CD4-positive, alpha-beta T cell treated with Interleukin-17A for 4 hours (primary cell): ENCODE measurements at places on chromosomes 12 and 14.

- DNase-seq: no peak
Observed at GRCh38 chr12:85065837-85066482, 29.8 kb downstream of the LRRIQ1 start.

DNA sequence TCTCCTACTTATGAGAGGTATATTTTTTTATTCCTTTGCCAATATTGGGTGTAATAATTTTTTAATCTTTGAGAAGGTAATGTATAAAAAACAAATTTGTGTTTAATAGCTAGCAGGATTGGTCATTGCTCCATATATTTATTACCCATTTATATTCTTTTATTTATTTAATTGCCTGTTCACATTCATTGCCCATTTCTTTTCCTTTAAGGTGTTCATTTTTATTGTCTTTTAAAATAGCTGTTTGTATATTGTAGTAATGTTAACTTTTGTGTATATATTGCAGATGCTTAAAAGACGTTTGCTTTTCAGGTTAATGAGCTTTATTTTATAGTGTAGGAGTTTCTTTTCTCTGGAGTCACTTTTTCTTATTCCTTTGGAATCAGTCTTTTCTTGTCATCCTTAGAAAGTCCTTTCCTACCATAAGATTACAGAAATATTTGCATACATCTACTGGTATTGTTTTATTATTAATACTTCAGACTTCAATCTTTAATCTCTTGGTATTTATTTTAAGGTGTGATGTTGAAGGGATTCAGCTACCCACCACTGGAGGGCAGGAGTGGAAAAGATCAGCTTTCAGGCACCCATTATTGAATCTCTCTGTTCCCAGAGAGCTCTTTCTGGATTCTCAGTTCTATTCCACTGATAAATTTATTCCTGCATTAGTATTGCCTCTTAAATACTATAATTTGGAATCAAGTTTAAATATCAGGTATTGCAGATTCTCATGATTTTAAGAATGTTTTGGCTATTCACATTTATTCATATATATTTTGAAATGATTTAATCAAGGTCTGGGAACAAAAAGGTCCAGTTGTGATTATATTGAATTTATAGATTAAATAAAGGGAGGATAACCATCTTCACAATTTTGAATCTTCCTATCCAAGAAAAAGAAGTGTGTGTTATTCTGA is 17.3 kb downstream of the PPM1A start:
- DNase-seq: peak; percentile 36

- no peak for DNase-seq
Observed at GRCh38 chr14:88029500-88029899, 24.6 kb downstream of the GPR65 start.

DNA sequence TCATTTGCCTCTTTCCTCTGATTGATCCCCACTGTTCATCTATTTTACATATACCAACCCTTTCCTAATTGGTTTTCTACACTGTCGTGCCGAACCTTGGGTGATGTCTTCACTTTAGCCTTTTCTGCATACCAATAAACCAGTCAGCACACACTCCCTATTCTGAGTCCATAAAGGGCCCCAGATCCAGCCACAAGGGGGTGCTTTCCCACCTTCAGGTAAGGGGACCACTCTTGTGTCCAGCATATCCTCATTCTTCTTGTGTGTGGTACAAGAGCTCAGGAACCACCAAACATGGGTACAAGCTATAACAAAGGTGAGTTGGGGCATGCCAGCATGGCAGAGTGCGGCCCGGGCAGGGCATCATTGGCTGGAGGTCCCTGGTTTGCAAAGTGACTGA is 859.8 kb downstream of the FSCB start:
- no peak for DNase-seq

GRCh38 chr14:50791201-50791600 is 39.8 kb downstream of the NIN start:
- DNase-seq: no peak

GRCh38 chr14:20516921-20517320 is 11.6 kb downstream of the RNASE10 start:
- no peak for DNase-seq

GRCh38 chr12:112097641-112098040 is 10.9 kb downstream of the NAA25 start:
- no peak for DNase-seq

DNA sequence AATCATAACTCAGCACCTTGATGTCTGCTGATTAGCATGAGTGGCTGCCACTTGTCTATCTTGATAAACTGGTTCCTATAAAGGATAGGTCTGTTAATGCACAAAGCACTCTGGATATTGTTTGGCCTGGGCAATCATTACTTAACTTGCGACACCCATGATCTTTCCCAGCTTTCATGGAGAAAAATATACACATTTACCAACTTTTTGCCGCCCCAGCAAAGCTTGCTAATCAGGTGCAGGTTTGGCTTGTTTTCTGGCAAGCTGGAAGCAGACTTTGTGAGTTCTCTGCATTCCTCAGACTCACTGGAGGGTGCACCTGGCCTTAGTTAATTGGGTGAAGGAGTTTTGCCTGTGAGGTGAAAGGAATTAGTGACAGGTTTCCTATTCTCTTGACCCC is 1126.4 kb upstream of the FLRT2 start:
- no peak for DNase-seq

GRCh38 chr12:57151741-57152630 is 4.6 kb upstream of the LRP1-AS start:
- DNase-seq: no peak

DNA sequence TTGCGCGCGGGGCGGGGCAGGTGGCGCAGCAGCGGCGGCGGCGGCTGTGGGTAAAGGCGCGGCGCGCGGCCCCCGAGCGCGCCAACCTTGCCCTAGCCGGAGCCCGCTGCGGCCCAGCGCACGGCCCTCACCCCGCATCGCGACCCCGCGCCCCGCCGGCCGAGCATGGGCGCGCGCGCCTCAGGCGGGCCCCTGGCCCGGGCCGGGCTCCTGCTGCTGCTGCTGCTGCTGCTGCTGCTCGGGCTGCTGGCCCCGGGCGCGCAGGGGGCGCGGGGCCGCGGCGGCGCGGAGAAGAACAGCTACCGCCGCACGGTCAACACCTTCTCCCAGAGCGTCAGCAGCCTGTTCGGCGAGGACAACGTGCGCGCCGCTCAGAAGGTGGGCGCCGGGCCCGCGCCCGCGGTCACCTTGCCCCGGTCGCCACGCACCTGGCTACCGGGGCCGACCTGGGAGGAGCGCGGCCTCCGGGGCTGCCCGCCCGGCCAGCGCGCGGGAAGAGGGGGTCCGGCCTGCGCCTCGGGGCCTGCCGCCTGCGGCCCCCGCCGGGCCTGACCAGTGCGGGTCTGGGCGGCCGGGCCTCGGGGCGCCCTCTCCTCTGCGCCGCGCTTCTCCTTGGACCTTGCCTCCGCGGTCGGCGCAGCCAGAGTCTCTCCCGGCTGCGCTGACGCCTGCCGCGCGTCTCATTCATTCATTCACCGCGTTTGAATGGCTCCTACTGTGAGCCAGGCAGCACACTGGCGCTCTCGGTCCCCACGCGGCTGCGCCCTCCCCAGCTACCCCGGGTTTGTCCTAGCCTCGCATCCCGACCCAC is at the start of gene BRI3BP:
Gene BRI3BP, plus strand, starts transcription at position 20 of the 811 bp plus-strand sequence. Its CDS starts 146 bp downstream, at position 166.
- peak; percentile 42 for DNase-seq

GRCh38 chr14:36217732-36218131 is 41.2 kb upstream of the PTCSC3 start:
- no peak for DNase-seq

DNA sequence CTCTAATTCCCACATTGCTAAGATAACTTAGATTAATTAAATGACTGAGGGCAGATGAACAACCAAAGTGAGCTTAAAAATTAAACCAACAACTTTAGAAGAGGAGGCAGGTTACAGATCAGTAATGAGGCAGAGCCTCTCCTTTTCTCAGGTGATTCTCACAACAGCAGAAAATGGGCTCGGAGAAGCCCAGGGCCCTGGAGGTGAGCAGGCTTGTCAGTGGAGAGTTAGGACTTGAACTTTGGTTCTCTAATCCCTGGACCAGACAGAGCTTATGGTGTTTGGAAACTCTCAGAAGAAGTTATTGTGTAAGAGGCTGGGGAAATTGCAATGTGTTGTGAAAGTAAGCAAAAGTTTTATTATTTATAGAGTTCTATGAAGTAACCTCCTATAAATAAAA is 2.8 kb downstream of the TRHDE start:
- DNase-seq: no peak

- no peak for DNase-seq
Observed at GRCh38 chr12:118409834-118410233, 33.5 kb downstream of the SUDS3 start.

- no peak for DNase-seq
Observed at GRCh38 chr12:5748027-5748426, 197.0 kb downstream of the ANO2 start.

GRCh38 chr12:12511021-12511783 is 51.5 kb downstream of the DUSP16 start:
- no peak for DNase-seq

DNA sequence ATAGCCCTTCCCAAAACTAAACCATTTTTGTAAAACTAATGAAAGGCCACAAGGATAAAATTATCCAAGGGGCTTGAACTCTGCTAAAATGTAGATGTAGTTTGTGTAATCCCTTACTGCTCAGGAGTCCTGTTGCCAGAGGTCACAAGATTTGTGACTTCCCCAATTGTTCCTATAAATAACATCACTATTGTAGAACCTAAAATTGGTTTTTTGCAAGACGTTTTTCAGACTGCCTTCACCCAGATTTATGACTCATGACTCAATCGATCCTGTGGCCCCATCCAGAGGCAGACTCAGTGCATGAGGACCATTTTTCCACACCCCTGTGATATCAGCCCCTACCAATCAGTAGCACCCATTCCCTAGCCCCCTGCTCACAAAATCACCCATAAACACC is 61.5 kb upstream of the RASSF8 start:
- no peak for DNase-seq

DNA sequence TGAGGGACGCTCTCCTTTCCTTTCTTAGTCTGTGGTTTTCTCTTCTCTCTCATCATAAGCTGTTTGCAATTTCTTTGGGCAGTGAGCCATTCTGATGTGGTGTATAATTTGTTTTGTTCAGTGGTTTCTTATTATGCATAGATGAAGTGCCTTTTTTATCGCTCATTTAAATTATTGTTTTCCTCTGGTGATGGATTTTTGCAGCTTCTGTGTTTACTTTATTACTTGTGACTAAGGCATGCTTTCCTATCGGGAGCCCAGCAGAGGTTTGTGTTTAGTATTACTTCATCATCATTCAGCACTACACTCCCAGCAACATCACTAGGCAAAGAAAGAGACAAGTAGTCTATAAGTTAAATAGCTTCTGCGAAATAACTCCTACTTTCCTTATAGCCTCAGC is 586.6 kb upstream of the NOVA1 start:
- no peak for DNase-seq

DNA sequence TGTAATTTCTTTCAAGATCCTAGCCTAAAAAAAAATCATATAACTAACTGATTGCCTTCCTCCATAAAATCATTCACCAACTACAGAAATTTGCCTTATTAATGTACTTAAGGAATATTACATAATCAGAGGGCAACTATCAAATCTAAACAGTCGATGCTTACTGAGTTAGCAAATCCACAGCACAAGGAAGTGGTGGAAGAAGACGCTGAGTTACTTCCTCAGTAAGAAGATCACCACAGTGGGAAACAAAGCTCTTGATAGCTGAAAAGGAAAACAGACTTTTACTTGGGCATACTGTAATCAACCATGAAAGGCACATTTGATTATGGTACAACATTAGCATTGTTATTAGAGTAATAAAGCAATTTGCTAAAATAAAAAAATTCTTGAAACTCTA is 48.7 kb downstream of the HEATR5A start:
- DNase-seq: no peak

DNA sequence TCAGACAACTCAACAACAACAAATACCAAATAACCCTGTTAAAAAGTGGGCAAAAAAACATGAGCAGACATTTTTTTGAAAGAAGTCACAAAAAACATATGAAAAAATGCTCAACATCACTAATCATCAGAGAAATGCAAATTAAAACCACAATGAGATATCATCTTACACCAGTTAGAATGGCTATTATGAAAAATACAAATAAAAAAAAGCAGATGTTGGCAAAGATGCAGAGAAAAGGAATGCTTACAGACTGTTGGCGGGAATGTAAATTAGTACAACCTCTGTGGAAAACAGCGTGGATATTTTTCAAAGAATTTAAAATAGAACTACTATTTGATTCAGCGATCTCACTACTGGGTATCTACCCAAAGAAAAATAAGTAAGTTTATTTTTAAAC is 114.0 kb downstream of the SLC38A4 start:
- no peak for DNase-seq

DNA sequence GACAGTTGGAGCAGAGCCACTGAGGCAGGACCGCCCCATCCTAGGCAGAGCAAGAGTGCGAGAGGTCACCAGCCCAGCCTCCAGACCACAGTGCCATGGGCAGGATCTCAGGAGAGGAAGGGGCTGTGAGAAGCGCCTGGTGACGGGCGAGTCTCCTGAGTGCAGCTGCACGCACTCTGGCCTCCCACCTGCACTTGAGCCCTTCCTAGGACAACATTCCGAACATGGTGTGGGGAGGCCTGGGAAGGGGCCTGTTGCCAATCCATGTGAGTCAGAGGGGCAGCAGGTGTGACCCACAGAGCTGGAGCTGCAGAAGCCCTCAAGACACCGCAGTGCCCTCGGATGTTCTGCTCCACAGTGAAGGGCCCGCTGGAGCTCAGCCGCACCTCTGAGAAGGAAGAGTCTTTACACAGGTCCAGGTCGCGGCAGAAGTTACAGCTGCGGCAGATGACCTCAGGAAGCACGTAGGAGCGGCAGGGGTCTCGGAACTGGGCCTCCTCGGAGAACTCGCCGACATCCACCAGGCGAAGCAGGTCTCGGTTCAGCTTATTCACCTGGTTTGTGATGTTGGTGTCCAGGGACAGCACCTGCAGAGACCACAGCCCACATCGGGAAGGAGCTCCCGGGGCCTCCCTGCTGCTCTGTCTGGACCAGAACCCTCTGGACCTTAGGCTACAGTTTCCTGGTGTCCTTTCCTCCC is 7.3 kb downstream of the P2RX2 start:
- no peak for DNase-seq

GRCh38 chr12:4910502-4911315 is 1.0 kb downstream of the KCNA1 start:
- no peak for DNase-seq

- no peak for DNase-seq
Observed at GRCh38 chr12:15897433-15897832, 13.7 kb upstream of the DERA start.

GRCh38 chr12:43444940-43445564 is 107.0 kb downstream of the ADAMTS20 start:
- DNase-seq: peak; percentile 51
